Colonic mucosa (tissue), 4 donors: ENCODE measurements at places on chromosomes 2 and 18. TPM values are rescaled to one million over a fixed set of nuclear protein-coding genes. Genes with fewer than 3 reads are reported as not detected.

DNA sequence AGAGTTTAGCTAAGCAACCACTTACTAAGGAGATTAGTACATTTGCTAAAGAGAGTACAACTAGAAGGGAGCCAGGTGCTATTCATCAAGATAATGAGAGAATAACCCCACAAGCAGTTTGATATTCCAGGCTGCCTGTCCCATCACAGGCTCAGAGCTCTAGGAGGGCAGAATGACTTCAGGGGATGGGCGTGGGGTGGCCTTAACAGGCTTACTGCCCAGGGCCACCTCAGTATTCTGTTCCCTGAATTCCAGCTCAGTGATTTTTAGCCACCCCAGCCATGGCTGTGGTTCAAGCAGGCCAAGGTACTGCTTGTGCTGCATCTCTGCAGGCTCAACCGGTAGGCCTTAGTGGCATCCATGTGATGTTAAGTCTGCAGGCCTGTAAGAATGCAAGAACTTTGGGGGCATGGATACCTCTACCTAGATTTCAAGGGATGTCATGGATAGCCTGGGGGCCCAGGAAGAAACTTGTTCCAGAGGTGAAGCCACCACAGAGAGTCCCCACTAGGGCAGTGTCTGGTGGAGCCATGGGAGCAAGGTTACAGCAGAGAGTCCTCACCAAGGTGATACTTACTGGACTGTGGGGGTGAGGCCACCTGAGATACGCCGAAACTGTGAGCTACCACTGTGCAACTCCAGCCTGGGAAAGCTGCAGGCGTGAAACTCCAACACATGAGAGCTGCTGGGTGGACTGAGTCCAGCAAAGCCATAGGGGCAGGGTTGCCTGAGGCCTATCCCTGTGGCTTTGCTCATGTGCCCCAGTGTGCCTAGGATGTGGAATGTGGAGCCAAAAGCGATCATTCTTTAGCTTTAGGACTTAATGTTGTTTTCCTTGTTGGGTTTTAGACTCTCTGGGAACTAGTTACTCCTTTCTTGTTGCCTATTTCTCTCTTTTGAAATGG is 107.7 kb downstream of the EHBP1 start:
- no peaks in the 10 kb centered on the region for H3K27me3 ChIP-seq
- no peaks in the 10 kb centered on the region for H3K4me1 ChIP-seq
- H3K36me3 ChIP-seq: no peaks in the 10 kb centered on the region
- H3K4me3 ChIP-seq: no peak overlapping the region

DNA sequence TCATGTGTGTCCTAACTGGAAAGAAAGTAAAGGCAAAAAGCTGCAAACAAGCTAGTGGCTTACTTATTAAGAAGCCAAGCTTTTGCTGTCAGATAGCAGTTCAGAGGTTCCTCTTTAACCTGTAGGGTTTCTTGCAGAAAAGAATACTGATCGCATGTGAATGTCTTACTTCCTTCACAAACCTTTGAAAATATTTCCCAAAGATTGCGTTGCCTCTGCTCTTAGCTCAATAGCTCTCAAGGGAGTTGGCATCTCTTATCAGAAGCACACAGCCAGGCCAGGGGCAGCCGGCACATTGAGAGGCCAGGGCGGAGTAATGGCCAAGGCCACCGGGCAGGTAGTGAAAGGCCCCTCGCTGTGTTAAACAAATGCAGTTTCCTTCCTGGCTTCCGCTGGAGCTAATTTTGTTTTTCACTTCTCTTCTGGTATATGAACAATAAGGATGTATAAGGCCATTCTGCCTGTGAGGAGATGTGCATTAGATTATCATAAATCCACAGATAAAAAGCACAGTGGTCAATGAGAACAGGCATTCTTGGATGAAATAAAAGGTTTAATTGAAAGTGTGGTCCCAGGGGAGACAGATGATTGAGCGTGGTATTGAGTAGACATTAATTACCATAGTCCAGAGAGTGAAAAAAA is 542.4 kb upstream of the NRP2 start:
- H3K4me1 ChIP-seq: no peaks in the 10 kb centered on the region
- H3K27me3 ChIP-seq: no peaks in the 10 kb centered on the region
- no peak for DNase-seq

DNA sequence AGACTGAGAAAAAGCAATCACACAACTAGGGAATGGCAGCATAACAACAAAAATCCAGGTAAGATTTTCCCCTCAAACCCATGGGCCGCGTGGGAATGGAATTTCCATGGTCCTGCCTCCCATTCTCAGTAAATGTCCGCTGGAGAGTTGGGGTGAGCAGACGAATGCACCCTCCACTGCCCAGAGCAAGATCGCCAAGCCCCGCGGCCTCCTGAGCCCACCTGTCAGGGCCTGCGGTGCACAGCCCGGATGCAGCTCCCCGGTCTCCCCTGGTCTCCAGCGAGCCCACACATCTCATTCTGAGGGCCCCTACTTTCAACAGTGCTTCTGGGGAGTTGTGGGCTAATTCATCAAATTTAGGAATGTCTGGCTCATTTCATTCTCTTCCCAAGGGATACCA is 327.4 kb upstream of the HS6ST1 start:
- H3K36me3 ChIP-seq: no peaks in the 10 kb centered on the region
- no peak for DNase-seq
- no peak overlapping the region for H3K4me3 ChIP-seq
- H3K4me1 ChIP-seq: no peaks in the 10 kb centered on the region

DNA sequence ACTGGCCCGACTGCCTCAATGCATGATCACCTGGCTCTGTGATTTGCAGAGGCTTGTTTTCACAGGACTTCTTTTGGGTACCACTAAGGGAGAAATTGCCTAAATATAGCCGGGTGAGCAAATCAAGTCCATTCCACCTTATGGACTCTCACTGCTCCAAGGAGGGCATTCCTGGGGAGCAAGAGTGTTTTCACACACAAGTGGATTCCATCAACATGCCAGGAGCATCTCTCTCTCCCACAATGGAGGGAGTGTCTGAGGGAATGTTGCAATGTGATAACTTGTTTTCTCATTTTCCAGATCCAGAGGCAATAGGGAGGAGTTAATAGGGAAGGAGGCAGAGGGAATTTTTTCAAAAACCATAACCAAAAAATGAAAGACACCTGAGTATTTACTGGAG is 250.7 kb downstream of the SATB2 start:
- H3K4me3 ChIP-seq: no peak overlapping the region
- no peaks in the 10 kb centered on the region for H3K27me3 ChIP-seq
- H3K4me1 ChIP-seq: no peaks in the 10 kb centered on the region
- H3K36me3 ChIP-seq: no peaks in the 10 kb centered on the region
- DNase-seq: no peak

DNA sequence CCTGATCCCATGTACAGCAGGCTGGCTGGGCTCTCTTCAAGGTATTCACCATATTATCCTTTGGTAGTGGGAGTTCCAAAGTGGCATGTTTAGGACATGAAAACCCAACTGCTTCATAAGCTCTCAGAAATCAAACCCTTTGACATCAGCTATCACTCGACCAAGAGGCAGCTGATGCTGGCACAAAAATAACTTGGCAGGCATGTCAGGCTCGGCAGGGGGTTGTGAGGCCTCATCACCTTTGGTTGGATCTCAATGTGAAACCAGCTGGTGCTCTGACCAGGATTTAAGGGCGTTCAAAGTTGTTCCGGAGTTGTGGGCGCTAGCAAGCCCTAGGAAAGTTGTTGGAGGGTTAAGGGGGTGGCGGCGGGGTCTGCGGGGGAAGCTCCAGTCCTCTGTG is 171.9 kb downstream of the FHOD3 start:
- DNase-seq: no peak
- H3K36me3 ChIP-seq: no peaks in the 10 kb centered on the region
- no peak overlapping the region for H3K4me3 ChIP-seq
- H3K27ac ChIP-seq: no peak overlapping the region

GRCh38 chr2:73257425-73258125 is 23.5 kb downstream of the CCT7 start:
- H3K4me1 ChIP-seq: no peaks in the 10 kb centered on the region
- peak; percentile 36 for DNase-seq
- H3K36me3 ChIP-seq: no peaks in the 10 kb centered on the region
- no peak overlapping the region for H3K27ac ChIP-seq

- H3K4me1 ChIP-seq: no peaks in the 10 kb centered on the region
- H3K36me3 ChIP-seq: no peaks in the 10 kb centered on the region
- H3K27me3 ChIP-seq: no peaks in the 10 kb centered on the region
- no peak for DNase-seq
- H3K4me3 ChIP-seq: no peak overlapping the region
Observed at GRCh38 chr2:177106212-177106611, 106.4 kb upstream of the HNRNPA3 start.

DNA sequence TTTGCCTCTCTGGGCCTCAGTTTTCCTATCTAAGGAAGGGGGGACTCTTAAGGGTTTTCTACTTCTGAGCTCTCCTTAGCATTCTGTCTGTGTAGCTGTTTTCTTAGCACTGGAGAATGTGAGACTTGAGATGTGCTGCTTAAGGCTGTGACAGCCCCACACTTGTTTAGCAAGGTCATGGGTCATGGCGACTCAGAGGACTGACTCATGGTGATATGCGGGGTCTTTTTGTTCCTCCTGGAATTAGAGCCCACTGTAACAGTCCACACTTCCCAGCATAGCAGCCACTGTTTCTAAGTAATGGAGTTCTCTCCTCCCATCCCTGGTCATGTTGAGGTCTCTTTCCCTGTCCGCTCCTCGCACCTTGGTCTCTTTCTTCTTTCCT is 4.1 kb upstream of the LPIN1 start:
- no peak overlapping the region for H3K27ac ChIP-seq
- no peak for DNase-seq
- H3K4me3 ChIP-seq: no peak overlapping the region
- H3K4me1 ChIP-seq: peaks cover 12% of the 10 kb centered on the region
- no peaks in the 10 kb centered on the region for H3K27me3 ChIP-seq

DNA sequence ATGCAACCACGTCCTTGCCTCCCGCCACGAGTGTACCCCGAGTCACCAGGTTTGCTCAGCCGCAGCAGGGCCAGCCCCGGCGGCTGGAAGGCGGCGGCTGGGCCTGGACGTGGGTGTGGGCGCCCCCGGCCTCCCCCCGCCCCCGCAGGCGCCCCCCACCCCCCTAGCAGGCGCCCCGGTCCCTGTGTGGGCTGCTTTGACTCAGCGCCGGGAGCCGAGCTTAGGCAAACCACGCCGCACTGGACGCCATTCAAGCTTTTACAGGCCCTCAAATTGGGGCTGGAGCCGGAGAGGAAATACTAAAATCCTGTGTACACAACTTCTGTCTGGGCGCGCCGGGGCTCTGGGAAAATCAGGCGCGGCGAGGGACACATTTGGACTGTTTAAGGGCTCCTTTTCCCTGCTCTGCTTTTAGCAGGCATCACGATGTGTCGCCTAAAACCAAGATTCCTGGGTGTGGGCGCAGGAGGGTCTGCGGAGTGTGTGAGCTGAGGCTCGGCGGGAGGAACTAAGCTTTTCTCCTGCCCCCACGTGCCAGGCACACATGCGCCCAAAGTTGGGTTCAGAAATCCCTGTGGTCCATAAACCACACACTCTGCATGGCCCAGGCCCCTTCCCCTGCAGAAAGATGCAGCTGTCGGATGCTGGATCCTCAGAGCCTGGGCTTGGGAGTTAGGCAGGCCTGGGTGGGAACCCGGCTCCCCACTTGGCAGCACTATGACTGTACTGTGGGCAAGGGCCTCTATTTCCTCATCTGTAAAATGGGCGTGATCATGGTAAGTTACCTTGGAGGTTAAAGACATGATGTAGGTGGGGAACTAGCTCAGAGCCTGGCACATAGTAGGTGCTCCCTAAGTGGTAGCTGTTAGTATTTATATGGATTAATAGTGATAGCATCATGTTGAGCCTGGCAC is 57.6 kb downstream of the ATOH8 start:
- peak; percentile 76 for DNase-seq
- H3K27me3 ChIP-seq: no peaks in the 10 kb centered on the region
- no peaks in the 10 kb centered on the region for H3K36me3 ChIP-seq
- no peak overlapping the region for H3K27ac ChIP-seq
- no peak overlapping the region for H3K4me3 ChIP-seq

- peak; percentile 43 for DNase-seq
- no peaks in the 10 kb centered on the region for H3K27me3 ChIP-seq
- H3K4me3 ChIP-seq: peak within 1 kb of the TSS; percentile 61
- H3K4me1 ChIP-seq: peaks cover 3% of the 10 kb centered on the region
- H3K27ac ChIP-seq: peak within 1 kb of the TSS; percentile 85
Observed at GRCh38 chr18:31684279-31685096, at the start of gene B4GALT6. TSS of gene B4GALT6 (minus strand) at chr18:31684581. CDS start at chr18:31684426, 155 bp downstream.

DNA sequence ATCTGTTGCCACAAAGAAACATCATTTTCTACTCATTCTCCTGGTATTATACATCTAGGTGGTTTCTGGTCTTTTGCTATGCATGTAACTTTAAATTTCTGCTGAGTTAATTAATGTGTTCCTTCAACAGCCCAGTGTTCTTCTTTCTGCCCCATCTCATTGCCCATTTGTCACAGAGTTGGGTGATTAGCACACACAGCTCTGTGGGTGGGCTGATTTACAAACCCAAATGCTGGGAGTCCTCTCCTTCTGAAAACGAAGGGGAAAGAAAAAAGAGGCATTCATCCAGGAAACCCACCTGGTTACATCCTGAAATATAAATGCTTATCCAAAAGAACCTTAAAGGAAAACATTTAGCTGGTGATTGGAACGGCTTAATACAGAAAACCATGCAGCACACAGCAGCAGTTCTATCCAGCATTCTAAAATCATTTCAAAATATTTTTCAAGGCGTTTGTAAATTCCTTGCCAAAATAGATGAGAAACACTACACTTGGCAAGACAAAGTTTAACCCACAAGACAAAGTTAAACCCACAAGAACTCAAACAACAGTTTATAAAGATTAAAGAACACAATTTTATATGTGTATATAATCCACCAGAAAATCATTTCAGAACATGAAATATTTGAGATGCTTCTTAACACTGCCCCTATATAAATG is 177.9 kb downstream of the ANTXR1 start:
- no peaks in the 10 kb centered on the region for H3K4me1 ChIP-seq
- H3K27me3 ChIP-seq: no peaks in the 10 kb centered on the region
- H3K27ac ChIP-seq: no peak overlapping the region

DNA sequence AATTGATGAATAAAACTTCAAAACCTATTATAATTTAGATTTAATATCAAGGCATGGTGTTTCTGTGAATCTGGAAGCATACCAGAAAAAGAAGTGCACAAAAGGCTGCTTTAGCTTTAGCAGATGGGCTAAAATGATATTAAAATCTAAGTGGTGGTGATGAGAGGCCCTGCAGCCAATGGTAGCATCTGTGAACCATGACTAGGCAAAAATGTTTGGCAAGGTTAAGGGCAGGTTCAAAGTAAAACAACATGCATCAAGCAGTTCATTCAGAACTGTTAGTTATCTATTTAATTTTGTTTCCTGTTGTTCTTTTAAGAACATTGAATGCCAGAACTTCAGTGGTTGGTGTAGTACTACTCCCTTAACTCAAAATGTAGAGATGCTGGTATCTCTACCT is 1736.9 kb upstream of the CELF4 start:
- H3K36me3 ChIP-seq: no peaks in the 10 kb centered on the region
- H3K4me1 ChIP-seq: no peaks in the 10 kb centered on the region
- no peaks in the 10 kb centered on the region for H3K27me3 ChIP-seq
- no peak overlapping the region for H3K27ac ChIP-seq

- H3K27ac ChIP-seq: no peak overlapping the region
- no peaks in the 10 kb centered on the region for H3K4me1 ChIP-seq
- no peaks in the 10 kb centered on the region for H3K36me3 ChIP-seq
- no peak overlapping the region for H3K4me3 ChIP-seq
Observed at GRCh38 chr2:209998596-209998995, 3.8 kb upstream of the RPE start.

- no peak for DNase-seq
- no peaks in the 10 kb centered on the region for H3K36me3 ChIP-seq
- H3K27ac ChIP-seq: no peak overlapping the region
- H3K4me1 ChIP-seq: no peaks in the 10 kb centered on the region
- no peaks in the 10 kb centered on the region for H3K27me3 ChIP-seq
Observed at GRCh38 chr18:42258301-42258965, 303.4 kb downstream of the PIK3C3 start.

The TEX44 gene
- not detected for total RNA-seq

The IL36A gene
- total RNA-seq: not detected

The ELP2 gene
- total RNA-seq: 51.6 TPM

The RAB17 gene
- total RNA-seq: 32.5 TPM

The NR4A2 gene
- 2.6 TPM for total RNA-seq
